Stimulated activated CD8-positive, alpha-beta memory T cell treated with anti-CD3 and anti-CD28 coated beads, Interleukin-2, amount 100 ng/mL, for 1 hour (primary cell): ENCODE measurements at places on chromosomes 12 and 14.

- no peak for DNase-seq
These were observed 14.7 kb downstream of the GPR68 start for GRCh38 chr14:91229743-91230200.

- DNase-seq: no peak
These were observed 4.3 kb upstream of the MMP19 start for GRCh38 chr12:55847033-55847432.

DNA sequence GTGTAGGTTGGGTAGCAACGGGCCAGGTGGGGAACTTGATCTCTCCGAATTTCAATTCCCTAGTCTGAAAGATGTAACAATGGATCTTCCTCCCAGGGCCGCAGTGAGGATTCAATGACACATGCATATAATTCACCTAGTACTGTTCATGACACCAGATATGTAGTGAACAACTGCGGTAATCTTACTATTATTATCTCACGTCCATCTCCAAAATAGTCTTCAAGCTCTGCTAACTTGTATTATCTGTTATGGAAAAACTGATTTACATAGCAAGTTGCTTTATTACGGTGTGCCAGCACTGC, 26.4 kb downstream of the MOK start:
- DNase-seq: no peak

DNA sequence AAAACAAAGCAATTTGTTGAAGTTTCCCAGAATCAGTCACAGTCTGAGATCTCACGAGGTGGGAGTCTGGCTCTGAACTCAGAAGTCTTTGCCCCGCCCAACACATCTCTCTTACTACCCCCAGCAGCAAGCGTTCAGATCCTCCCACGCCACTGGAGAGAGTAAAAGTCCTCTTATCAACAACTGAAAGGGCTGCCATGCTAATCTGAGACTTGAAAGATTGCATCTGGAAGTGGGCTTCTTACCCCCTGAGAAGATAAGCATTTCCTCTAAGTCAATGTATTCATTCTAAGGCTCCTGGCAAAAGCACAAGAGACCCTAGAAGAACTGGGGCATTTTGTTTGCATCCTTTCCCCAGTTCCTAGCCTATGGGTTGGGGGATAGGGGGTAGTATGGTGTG, 34.1 kb upstream of the STON2 start:
- DNase-seq: no peak

DNA sequence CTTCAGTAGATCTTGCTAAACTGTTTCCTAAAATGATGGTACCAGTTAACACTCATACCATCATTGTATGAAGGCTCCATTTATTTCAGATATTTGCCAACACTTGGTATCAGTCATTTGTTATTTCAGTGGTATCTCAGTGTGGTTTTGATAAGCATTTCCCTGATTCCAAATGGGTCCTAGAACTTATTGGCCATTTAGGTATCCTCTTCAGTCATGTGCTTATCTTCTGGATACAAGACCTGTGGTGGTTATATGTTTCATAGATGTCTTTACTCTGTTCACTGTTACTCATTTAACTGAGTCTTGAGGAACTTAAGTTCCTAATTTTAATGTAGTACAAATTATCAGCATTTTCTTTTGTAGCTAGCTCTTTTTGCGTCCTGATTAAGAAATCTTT, 13.5 kb downstream of the SINHCAF start:
- DNase-seq: no peak

- no peak for DNase-seq
These were observed 111.0 kb downstream of the BBS10 start for GRCh38 chr12:76237086-76237701.

- no peak for DNase-seq
These were observed 782.5 kb downstream of the C12orf50 start for GRCh38 chr12:87246726-87247125.

- no peak for DNase-seq
These were observed 53.5 kb downstream of the IGF1 start for GRCh38 chr12:102426599-102427542.

DNA sequence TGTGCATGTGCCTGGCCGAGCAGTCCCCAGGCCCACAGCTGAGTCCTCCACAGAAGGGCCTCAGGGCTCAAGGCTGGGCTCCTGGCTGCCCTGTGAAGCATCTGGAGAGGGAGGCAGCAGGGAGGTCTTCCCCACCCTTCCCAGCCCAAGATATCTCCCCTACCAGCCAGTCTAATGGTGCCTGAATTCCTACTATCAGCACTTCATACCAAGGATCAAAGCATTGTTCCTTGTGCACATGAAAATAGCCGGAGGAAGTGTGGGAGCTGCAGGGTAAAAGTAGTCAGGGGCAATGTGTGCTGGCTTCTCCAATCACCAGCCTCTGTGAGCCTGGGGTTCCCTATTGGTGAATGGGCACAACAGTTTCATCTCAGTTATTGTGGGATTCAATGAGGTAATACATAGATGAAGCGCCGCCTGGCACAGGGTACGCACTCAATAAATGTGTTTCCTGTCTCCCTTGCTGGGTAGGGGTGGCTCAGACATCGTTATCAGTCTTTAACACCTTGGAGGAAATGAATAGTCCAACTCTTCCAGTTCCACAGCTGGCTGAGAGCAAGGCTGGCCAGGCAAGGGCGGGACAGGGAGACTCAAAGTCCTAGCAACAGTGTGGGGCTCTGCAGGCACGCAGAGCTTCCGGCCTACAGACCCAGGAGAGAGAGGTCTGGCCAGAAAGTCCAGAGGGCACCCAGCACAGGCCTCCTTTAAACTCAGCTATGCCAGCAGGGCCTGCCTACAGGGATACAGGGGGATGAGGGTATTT, 39.1 kb upstream of the PNMA1 start:
- DNase-seq: no peak

DNA sequence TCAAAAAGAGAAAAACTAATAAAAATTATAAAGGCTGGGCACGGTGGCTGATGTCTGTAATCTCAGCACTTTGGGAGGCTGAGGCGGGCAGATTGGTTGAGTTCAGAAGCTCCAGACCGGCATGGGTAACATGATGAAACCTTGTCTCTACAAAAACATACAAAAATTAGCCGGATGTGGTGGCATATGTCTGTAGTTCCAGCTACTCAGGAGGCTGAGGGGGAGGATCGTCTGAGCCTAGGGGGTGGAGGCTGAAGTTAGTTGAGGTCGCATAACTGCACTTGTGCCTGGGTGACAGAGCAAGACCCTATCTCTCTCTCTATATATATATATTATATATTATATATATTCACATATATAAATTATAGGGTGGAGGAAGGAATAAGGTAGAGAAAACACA, 32.5 kb upstream of the ANO2 start:
- DNase-seq: no peak

DNA sequence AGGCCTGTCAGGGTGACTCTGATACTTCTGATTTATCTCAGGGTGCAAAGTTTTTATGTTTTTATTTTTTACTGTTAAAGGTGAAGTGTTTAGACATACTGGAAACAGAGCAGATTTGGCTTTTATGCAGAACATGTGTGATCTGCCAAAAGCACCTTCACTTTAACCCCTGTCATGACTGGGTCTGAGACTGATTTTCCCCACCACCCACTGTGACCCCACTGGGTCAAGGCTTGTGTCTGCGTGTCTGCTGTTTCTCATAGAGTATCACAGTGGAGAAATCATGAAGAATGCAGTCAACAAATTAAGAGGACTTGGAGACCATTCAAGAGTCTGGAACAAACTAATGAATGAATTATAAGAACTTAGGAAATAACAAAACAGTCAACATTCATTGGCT, 131.2 kb downstream of the SPTSSA start:
- no peak for DNase-seq

DNA sequence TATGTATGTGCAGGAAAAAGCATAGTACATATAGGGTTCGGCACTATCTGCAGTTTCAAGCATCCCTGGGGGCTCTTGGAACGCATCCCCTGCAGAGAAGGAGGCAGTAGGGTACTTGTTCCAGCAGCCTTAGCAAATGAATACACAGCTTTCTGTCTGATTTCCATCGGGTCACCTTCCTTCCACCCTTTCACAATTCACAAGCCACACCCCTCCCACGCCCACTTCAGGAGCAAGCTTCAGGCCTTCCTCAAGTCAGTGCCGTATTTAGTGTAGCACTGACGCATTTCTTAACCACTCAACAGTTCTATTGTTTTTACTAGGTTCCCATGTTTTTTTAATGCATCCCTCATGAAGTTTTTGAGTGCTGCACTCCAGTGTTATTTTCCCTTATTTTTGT, 64.2 kb downstream of the CLMN start:
- no peak for DNase-seq

GRCh38 chr12:114943601-114944000, 259.6 kb upstream of the TBX3 start:
- no peak for DNase-seq

GRCh38 chr12:1793426-1794210, 26.7 kb upstream of the LRTM2 start:
- DNase-seq: no peak

DNA sequence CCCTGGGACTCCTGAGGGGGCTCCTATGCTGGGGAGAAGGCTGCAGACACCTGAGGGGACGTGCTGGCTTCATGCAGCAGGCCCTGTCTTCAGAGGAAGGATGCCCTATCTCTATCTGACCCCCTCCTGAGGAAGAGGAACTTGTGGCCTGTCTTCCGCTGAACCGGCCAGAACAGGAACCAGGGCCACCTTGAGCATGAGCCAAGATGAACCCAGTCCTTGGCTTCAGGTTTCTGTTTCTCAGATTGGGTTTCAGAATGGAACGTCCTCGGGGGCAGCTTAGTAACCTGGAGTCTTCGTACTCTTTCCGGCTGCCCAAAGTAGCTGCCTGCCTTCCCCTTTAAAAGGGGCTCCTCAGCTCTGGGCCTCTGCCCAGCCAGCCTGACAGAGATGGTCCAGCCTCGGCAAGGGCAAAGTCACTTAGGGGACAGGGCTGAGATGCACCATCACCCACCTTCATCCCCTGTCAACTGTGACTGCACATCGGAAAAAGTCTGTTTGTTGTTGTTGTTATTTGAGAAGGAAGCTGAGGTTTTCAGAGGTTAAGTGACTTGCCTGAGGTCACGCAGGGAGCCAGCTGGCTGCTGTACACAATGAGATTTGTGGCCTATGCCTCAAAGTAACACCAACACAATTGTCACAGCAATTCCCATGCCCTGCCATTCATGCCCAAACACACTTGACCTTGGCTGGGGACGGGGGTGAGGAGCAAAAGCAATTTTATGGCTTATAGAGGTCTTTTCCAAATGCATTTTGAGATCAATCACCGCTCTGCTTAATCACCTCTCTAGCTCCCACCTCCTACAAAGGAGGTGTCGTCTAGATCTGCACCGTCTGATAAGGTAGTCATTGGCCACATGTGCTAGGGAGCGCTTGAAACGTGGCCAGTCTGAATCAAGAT, 13.4 kb downstream of the ASB2 start:
- DNase-seq: no peak

DNA sequence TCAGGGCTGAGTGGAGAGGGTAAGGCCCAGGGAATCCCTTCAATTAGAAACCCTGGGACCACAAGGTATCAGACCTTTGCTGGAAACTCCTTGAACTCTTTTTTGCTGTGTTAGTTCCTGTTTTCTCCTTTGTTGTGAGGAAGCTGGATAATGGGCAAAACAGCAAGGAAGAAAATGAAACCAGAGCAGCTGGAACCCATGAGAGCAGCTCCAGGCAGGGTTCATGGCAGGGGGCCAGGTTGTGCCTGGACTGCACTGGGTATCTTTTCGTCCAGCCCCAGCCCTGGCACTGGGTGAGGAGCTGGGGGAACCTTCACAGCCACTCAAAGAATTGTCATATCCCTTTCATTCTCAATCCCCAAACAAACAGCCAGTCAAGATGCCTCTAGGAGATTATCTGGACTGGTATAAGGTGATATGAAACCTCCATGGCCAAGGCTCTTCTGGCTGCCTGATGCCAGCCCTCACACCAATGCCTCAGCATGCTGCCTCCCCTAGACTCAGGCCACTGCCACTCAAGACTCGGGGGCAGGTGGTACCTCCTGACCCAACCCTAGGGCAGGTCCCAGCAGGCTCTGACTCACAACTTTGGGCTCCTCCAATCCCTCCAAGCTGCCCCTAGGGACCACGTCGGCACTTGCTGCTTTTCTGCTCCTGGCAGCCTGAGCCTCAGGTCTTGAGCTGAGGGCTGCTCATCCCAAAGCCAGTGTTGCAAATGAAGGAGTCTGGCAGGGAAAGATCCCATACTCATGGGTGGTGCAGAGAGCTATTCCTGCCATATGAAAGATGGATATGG, 16.5 kb downstream of the FAM186B start:
- DNase-seq: no peak

DNA sequence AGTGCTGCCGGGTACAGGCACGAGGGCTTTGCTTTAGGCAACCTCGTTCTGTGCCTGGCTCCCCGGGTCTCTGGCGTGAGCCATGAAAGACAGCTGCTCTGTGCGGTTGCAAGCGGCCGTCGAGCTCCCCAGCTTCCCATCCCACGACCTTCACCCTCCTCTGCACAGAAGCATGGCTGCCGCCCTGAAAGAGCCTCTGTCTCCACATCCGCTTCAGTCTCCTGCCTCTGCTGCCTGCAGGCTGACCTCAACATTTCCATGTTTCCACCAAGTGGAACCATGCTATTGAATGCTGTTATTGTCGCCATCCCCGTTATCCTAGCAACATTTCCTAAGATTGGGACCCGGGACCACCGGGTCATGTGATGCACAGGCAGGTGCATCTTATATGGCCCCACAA, 57.1 kb downstream of the KDM2B start:
- no peak for DNase-seq

GRCh38 chr14:34347683-34348082, 114.4 kb downstream of the SPTSSA start:
- DNase-seq: no peak

- DNase-seq: no peak
These were observed 169.9 kb upstream of the HIF1A start for GRCh38 chr14:61525293-61526011.

GRCh38 chr14:92323011-92323915, at the start of gene SLC24A4:
TSS of gene SLC24A4 (plus strand) at chr14:92323165. CDS start at chr14:92323831, 666 bp downstream.
- DNase-seq: no peak

- no peak for DNase-seq
These were observed 291.4 kb downstream of the NAV3 start for GRCh38 chr12:78121969-78122610.

GRCh38 chr14:68222154-68222553, 402.6 kb downstream of the RAD51B start:
- no peak for DNase-seq

- no peak for DNase-seq
These were observed 28.8 kb downstream of the HECTD4 start for GRCh38 chr12:112353393-112353792.

- DNase-seq: no peak
These were observed 376.9 kb downstream of the GALC start for GRCh38 chr14:87615822-87616679.

GRCh38 chr12:3129301-3130056, 52.3 kb downstream of the TSPAN9 start:
- no peak for DNase-seq

DNA sequence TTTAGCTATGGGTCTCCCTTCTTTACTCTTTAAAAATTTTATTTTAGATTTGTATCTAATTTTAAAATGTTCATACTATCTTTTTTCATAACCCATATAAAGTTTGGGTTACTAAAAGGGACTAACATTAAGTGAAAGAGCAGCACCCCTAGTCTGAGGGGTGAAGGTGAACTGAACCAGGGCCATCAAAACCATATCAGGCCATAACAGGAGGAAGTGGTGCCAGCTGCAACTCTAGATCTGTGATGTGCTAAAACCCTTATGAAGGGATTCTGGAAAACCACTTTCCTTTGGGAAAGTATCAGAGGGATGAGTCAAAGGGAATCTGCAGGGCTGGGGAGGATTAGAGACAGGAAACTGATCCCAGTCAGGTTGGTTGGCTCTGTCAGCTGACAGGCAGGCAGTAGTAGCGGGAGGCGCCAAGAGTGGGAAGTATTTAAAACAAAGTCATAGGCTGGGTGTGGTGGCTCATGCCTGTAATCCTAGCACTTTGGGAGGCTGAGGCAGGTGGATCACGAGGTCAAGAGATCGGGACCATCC, 162.5 kb downstream of the PPM1H start:
- no peak for DNase-seq

- DNase-seq: no peak
These were observed 39.0 kb downstream of the ACTN1 start for GRCh38 chr14:68939893-68940613.
